A549 treated with GW870086 at 1 μM for 4 hours (cell line): ENCODE measurements at places on chromosomes 7 and 10. TPM values are rescaled to one million over a fixed set of nuclear protein-coding genes. Genes with fewer than 3 reads are reported as not detected.

ALKBH4 gene
- 9.1 to 14.4 TPM (median 11.4 TPM) in 5 replicates for total RNA-seq

RAB18 gene
- 68.1 to 87.7 TPM (median 85.5 TPM) in 5 replicates for total RNA-seq

CYP26A1 gene
- total RNA-seq, result 2.0 to 3.1 TPM (median 2.5 TPM) in 5 replicates

TRIM74 gene
- 0.15 to 0.30 TPM (median 0.24 TPM) in 4 of 5 replicates, not detected in the other for total RNA-seq
